Activated T-helper 1 cell treated with anti-CD3 and anti-CD28 coated beads, Interleukin-12 subunit alpha, Interleukin-12 subunit beta, Interleukin-2, Interleukin-4 antibody, amounts not matched to agents 30 ng/mL and 10 ng/mL and 1 ng/mL, durations not matched to agents 14 hours and 24 hours and 36 hours (primary cell): ENCODE measurements at places on chromosomes 7 and 10. TPM values are rescaled to one million over a fixed set of nuclear protein-coding genes. Genes with fewer than 3 reads are reported as not detected.

The KNDC1 gene
- 0.22 and 0.54 TPM in 2 replicates for total RNA-seq

The PITX3 gene
- 0.17 and 0.44 TPM in 2 replicates for total RNA-seq

GRCh38 chr10:23571884-23572283, 133.0 kb downstream of the OTUD1 start:
- no peak for DNase-seq

DNA sequence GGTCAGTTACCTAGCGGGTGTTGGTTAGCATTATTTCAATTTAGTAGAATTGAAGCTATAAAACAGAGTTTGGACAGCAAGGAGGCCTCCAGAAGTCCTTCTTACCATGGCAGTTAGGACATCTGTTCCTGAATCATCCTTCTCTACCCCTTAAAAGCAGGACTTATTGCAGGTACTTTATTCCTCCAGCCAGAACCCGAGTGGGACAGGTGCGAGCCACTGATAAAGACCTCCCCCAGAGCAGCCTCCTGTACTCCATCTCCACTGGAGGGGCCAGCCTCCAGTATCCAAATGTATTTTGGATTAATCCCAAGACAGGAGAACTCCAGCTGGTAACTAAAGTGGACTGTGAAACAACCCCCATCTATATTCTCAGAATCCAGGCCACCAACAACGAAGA, 54.6 kb downstream of the CDHR3 start:
- DNase-seq, result no peak
